ENCODE measurements at places on chromosomes 4 and X.

GRCh38 chr4:176262243-176262642 is 6.8 kb downstream of the ASB5 start:
- DNase-seq: no peak

- DNase-seq: no peak
Measured at GRCh38 chr4:14888790-14889572, 113.3 kb upstream of the CPEB2 start.

DNA sequence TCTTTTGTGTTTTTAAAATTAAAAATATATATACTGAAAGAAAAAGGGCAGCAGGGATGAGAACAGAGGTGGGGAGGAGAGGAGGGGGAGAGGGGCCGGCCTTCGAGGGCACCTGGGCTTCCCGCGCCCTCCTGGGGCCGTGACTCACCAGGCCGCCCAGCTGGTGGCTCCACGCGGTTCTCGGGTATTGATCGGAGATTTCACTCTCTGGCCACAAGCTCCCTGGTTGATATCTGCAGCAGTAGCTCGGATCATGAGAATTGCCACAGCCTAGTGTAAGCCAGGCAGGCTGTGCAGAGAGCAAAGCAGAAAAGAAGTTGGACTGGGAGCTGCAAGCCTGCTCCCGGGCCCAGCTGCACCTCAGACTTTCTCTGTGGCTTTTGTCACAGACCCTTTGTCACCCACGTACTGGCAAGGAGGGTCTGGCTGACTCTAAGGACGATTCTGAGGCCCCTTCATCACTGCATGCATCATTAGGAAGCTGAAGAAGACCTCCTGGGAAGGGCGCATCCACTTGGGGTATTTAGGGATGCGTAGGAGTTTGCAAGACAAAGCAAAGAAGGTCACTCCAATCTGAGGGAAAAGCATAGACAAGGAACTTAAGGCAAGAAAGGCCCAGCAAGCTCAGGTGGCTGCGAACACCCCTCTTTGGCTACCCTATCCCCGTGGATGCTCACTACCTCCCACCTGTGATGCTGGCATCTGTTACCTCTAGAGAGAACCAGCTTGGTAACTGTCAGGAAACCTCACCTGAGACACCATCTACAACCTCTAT is 71.7 kb downstream of the CPZ start:
- no peak for DNase-seq

- DNase-seq: no peak
Measured at GRCh38 chr4:102692474-102692873, 68.3 kb downstream of the MANBA start.

GRCh38 chr4:164440199-164440598 is 313.7 kb upstream of the SMIM31 start:
- no peak for DNase-seq

- DNase-seq: no peak
Measured at GRCh38 chr4:61070269-61070668, 129.9 kb upstream of the ADGRL3 start.

- no peak for DNase-seq
Measured at GRCh38 chr4:76624931-76625715, 190.1 kb downstream of the SHROOM3 start.

GRCh38 chrX:26851981-26852380 is 611.2 kb downstream of the PPP4R3C start:
- DNase-seq: peak; percentile 74

GRCh38 chr4:94351319-94351718 is 8.7 kb upstream of the HPGDS start:
- no peak for DNase-seq
